ENCODE measurements at places on chromosomes 12 and 14.

GRCh38 chr12:12508612-12509011, 54.1 kb downstream of the DUSP16 start:
- no peak for DNase-seq

DNA sequence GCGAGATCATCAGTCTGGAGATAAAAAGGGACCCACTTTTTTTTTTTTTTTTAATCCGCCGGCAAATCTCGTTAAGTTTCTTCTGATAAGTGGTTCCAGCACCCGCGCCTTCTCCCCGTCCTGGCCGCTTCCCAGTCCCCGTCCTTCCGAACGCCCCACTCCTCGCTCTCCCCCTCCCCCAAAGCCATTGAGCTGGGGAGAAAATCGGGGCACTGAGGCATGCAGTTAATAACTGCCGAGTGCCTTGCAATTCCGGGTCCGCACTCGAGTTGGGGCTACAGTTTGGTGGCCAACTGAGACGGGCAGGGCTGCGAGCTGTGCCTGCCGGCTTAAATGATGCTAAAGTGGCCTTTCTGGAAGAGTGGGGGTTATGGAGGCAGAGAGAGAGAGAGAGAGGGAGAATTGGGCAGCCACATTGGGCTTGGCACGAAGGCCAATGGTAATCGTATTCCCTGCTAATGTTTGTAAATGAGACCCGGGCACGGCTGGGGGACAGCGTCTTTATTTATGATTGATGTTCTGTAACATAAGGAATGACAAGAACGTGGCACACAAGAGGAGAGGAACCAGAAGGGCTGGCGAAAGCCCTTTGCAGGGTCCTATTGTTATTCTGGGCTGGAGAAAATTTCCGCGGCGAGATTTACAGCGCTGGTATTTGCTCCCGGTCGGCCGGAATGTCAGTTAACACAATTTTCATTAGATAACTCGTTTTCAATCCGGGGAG, 115.4 kb upstream of the MYL2 start:
- DNase-seq, result no peak

DNA sequence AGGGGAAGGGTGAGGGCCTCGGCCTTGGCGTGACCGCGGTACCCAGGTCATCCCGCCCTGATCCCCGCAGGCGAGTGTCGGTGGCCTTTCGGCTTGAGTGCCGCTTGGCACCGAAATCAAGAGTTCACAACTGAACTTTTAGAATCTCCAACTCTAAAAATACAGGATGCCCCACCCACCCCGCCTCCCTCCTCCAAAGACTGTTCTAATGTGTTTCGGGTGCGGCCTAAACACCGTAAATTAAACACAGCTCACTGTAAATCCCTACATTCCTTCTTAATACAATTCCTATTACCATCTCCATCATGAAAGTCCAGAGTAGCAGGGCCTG, 11.4 kb downstream of the SCNN1A start:
- DNase-seq, result no peak

GRCh38 chr14:104361101-104361591, 218.4 kb upstream of the C14orf180 start:
- DNase-seq, result no peak
